ENCODE measurements at places on chromosomes 7 and 10. TPM values are rescaled to one million over a fixed set of nuclear protein-coding genes. Genes with fewer than 3 reads are reported as not detected.
A peak's percentile ranks its signal among the peaks of the same experiment; 100 is the strongest.

TUBB8 gene
- total RNA-seq: not detected

GRCh38 chr7:128869138-128869943 is 6.7 kb downstream of the ATP6V1F start:
- no peak overlapping the region for H3K27ac ChIP-seq
- H3K36me3 ChIP-seq: no peaks in the 10 kb centered on the region
- DNase-seq: peak; percentile 72
- peaks cover 5% of the 10 kb centered on the region for H3K27me3 ChIP-seq
- H3K4me3 ChIP-seq: peak overlapping the region; percentile 64

- DNase-seq: no peak
- H3K4me3 ChIP-seq: peak overlapping the region; percentile 13
- H3K27ac ChIP-seq: no peak overlapping the region
- H3K36me3 ChIP-seq: no peaks in the 10 kb centered on the region
- peaks cover 5% of the 10 kb centered on the region for H3K27me3 ChIP-seq
Observed at GRCh38 chr7:34723866-34724490, 66.0 kb downstream of the NPSR1 start.

PTPRZ1 gene
- total RNA-seq: not detected

- no peaks in the 10 kb centered on the region for H3K4me1 ChIP-seq
- H3K27ac ChIP-seq: no peak overlapping the region
- no peaks in the 10 kb centered on the region for H3K36me3 ChIP-seq
- H3K4me3 ChIP-seq: no peak overlapping the region
- peaks cover 60% of the 10 kb centered on the region for H3K27me3 ChIP-seq
- no peak for DNase-seq
Observed at GRCh38 chr10:114046087-114046458, 2.4 kb downstream of the ADRB1 start.

CDHR3 gene
- total RNA-seq: 2.6 TPM

RNF32 gene
- 1.1 TPM for total RNA-seq

DNA sequence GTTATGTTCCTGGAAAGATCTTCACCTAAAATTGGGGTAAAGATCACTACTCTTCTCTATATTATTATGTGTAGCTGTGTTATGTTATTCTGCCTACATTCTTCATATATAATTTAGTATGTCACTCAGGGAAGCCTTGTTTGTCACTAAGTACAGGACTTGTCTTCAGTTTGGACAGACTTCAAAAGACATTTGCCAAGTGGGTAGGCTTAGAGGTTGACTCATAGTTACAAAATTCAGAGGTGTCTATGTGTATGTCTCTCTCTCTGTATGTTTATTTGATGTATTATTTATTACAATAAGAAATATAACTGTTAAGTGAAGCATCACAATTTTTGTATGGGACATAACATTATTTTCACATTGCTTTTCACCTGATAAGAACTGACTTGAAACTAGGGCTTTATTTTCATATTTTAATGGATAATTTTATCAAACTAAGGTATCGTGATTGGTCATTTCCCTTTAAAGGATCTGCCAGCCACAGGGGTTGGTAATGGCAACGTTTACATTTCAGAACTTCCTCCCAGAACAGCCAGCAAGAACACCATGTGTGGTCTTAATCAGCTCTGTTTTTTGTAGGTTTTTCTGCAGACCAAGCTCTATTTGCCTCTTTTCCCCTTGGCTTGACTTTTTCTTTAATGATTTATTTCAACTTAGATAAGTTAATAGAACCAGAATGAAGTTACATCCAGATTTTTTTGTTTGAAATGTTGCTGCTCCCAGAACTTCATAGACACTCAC is 262.1 kb upstream of the CACNA2D1 start:
- peaks cover 7% of the 10 kb centered on the region for H3K4me1 ChIP-seq
- no peaks in the 10 kb centered on the region for H3K27me3 ChIP-seq
- no peak for DNase-seq
- H3K4me3 ChIP-seq: no peak overlapping the region

GRCh38 chr7:140049339-140050024 is 13.3 kb downstream of the PARP12 start:
- H3K27ac ChIP-seq: no peak overlapping the region
- H3K36me3 ChIP-seq: no peaks in the 10 kb centered on the region
- H3K27me3 ChIP-seq: no peaks in the 10 kb centered on the region
- H3K4me3 ChIP-seq: no peak overlapping the region

TFR2 gene
- 0.11 TPM for total RNA-seq

DNA sequence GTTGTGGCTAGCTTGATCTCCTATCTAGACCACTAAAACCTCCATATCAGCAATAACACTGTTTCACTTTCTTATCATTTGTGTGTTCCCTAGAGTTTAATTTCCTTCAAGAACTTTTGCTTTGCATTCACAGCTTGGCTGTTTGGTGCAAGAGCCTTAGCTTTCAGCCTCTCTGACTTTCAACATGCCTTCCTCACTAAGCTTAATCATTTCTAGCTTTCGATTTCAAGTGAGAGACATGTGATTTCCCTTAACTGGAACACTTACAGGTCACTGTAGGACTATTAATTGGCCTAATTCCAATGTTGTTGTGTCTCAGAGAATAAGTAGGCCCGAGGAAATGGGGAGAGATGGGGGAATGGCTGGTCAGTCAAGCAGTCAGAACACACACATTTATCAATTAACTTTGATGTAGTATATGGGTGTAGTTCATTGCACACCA is 10.6 kb upstream of the BPGM start:
- H3K36me3 ChIP-seq: no peaks in the 10 kb centered on the region
- no peak overlapping the region for H3K27ac ChIP-seq
- H3K27me3 ChIP-seq: no peaks in the 10 kb centered on the region
- H3K4me3 ChIP-seq: no peak overlapping the region
- DNase-seq: no peak
- no peaks in the 10 kb centered on the region for H3K4me1 ChIP-seq

C10orf90 gene
- total RNA-seq: 0.22 TPM

BHLHA15 gene
- total RNA-seq: not detected

DNA sequence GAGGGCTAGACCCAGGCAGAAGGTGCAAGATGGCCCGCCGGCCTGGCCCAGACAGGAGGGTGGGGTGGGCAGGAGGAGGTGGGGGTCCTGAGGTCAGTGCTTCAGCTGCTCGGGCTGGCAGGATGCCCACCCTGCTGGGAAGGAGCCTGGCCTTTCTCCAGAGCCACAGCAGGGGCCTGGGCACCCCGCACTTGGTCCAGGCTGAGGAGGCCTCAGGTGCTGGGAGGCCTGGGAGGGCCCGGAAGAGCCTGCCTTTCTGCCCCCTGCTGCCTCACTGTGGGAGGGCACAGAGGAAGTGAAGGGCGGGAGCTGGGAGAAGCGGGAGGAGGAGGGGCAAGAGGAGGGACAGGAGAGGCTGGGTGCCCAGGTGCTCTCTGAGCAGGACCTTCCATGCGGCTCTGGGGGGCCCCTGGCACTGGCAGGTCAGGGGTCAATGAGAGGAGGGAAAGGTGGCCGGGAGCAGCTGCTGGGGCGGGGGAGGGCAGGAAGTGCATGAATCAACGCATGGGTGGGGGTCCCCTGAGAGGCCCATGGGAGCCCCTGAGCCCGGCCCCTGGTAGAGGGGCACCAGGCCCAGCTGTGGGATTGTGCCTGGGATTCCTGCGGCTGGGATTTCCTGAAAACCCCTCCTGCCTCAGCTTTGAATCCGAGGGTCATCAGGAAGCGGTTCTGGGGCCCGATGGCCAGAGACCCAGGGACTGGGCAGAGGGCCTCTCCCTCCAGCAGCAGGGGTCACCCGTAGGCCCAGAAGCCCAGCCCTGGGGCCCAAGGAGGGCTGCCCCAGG is 49.9 kb downstream of the PWWP2B start:
- peak; percentile 57 for DNase-seq
- H3K36me3 ChIP-seq: no peaks in the 10 kb centered on the region
- no peak overlapping the region for H3K27ac ChIP-seq
- no peaks in the 10 kb centered on the region for H3K27me3 ChIP-seq
- H3K4me1 ChIP-seq: no peaks in the 10 kb centered on the region

GRCh38 chr7:87027900-87028299 is 31.6 kb downstream of the ELAPOR2 start:
- H3K4me3 ChIP-seq: no peak overlapping the region
- no peaks in the 10 kb centered on the region for H3K4me1 ChIP-seq
- H3K27ac ChIP-seq: no peak overlapping the region
- DNase-seq: no peak

DNA sequence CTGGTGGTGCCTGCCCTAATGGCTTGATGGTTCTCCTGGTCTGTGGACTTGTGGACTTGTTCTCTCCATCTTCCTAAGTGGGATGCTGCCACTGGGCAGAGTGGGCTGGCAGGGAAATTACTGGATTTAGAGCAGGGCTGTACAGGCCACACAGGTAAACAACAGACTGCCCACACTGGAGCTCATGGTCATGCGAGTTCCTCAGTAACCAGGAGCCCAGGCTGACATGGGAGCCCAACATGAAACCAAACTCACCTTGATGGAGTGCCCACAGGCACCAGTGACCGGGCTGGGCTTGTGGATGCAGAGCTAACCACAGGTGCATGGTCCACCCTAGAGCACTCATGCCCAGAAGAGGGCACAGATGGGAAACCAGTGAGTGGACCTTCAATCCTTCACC is 116.7 kb downstream of the SLIT1 start:
- H3K27me3 ChIP-seq: peaks cover 8% of the 10 kb centered on the region
- no peaks in the 10 kb centered on the region for H3K36me3 ChIP-seq
- no peak overlapping the region for H3K4me3 ChIP-seq
- no peak overlapping the region for H3K27ac ChIP-seq
- H3K4me1 ChIP-seq: no peaks in the 10 kb centered on the region

DNA sequence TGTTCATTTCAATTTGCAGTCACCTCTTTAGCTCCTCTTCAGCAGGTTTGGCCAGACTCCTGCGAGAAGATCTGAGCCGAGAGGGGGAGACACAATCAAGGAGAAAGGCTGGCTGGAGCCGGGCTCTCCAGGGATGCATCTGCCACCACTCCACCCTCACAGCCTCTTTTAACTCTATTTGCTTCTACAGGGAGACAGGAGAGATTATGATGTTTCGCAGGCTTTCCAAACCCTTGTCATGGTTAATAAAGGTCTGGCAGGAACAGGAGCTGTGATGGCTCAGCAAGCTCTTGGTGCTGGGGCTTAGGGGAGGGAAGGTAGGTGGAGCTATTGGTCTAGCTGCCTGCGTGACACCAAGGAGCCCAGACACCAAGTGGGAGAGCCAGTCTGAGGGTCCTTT is 448.1 kb upstream of the PODXL start:
- H3K4me3 ChIP-seq: no peak overlapping the region
- no peaks in the 10 kb centered on the region for H3K36me3 ChIP-seq
- H3K27ac ChIP-seq: no peak overlapping the region
- no peaks in the 10 kb centered on the region for H3K4me1 ChIP-seq

C10orf105 gene
- not detected for total RNA-seq

All from GM23248 (cell line).